NCI-H774 (cell line): ENCODE measurements at places on chromosomes 16 and 17.
A peak's percentile ranks its signal among the peaks of the same experiment; 100 is the strongest.

GRCh38 chr17:49848019-49848473, at the start of gene TAC4:
TAC4 (minus strand) TSS chr17:49848069; CDS start chr17:49848017, 52 bp downstream.
- DNase-seq, result no peak

- DNase-seq, result no peak
Observed at GRCh38 chr17:45722161-45722560, 62.0 kb upstream of the CRHR1 start.

DNA sequence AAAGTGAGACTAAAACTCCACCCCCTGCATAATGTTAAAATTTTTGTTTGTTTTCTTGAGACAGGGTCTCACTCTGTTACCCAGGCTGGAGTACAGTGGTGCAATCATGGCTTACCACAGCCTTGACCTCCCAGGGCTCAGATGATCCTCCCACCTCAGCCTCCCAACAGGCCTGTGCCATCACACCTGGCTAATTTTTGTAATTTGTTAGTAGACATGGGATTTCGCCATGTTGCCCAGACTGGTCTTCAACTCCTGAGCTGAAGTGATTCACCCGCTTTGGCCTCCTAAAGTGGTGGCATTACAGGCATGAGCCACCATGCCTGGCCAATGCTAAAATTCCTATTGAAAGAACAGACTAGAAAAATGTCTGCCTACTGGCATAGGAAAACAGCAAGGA, 103.8 kb downstream of the TRIM37 start:
- no peak for DNase-seq

DNA sequence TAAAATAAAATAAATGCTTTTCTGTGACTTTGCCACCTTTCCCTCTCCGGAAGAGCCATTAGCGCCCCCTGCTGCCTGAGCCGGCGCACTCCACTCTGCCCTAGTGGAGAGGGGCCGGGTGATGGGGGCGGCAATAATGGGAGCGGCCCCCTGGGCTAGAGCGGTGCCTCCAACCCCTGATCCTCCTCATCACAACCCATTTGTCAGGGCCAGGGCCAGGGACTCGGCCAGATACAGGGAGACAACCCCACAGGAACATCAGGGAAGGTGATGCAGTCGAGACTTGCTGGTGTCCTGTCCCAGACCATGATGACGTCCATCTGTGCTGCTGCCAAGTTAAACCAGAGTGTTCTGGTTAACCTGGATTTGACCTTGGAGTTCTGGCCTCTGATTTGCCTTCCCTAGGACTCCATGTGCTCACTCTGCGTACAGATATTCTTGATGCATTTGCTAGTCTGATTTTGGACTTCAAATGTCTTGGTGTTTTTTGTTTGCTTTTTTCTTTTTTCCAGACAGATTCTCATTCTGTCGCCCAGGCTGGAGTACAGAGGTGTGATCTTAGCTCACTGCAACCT, 46.1 kb upstream of the BPTF start:
- DNase-seq, result peak; percentile 47

DNA sequence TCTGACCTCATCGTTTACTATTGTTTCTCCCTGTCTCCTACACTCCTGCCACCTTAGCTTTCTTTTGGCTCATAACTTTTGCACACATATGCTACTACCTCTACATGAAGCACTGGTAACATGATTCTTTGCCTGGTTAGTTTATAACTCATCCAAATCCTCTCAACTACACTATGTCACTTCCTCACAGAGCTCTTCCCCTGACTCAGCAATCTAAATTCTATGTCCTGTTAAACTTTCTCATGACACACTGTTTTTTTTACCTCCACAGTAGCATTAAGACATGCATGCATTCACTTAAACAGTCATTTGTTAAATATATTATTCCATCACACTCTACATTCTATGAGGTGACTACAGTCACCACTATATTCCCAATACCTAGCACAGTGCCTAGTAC, 19.7 kb downstream of the APPBP2 start:
- no peak for DNase-seq

DNA sequence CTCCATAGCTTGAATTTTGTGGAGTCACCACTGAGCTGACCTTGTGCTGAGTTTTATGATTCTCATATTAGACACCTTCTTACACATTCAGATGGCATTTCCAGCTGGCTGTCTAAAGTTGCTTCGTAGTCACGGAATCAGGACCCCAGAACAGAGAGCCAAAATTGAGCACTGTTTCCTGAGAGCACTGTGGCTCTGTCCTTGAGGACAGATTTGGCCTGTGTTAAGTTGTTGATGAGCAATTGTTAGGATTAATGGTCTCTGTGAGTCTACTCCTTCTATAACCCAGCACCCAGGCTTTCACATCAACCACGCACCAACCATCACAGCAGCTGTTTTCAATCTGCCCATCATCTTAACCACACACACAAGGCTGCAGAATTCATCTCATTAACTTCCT, 277.5 kb upstream of the HSBP1 start:
- no peak for DNase-seq

- no peak for DNase-seq
Observed at GRCh38 chr16:74474416-74474815, 53.1 kb upstream of the CLEC18B start.

DNA sequence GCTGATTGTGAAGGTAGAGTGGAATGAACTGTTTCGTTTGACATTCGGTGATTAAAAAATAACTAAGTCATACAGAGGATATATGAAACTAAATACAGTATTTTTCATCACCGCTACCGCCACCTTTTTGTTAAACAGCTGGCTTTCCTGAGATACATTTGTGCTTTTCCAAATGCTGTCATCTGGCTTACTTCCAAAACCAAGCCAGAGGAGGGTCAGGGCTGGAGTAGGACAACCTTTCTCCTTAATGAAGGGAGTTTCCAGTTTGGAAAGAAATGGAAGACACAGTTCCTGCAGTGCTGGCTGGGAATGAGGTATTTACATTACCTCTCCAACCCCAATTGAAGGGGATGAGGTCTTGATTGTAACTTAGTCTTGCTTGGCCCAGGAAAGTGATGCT, 3.2 kb downstream of the TNRC6C start:
- DNase-seq, result no peak

GRCh38 chr17:58447039-58447975, 30.0 kb upstream of the RNF43 start:
- DNase-seq, result peak; percentile 75

- DNase-seq, result no peak
Observed at GRCh38 chr16:5642436-5642835, 544.8 kb upstream of the EEF2KMT start.

DNA sequence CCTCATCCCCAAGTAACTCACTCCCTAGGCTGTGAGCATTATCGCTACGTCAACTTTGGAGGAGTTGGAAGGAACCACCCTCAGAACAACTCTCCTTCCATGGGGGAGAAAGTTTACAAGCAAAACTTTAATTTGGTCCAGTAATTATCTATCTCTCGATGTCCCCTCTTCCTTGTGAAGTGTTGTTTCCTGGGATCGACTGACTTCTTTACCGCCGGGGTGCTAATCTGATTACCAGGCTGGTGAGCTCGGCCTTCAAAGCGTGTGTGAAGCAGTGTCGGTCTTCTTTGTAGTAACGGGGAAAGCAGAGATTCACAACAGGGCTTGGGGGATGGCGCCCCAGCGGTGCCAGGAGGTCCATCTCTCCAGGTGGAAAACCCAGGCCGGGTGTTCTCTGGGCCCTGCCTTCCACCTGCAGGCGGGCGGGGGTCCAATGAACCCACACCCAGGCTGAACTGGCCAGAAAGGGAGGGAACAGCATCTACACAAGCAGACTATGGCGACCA, 14.5 kb upstream of the FOXF1 start:
- no peak for DNase-seq

- no peak for DNase-seq
Observed at GRCh38 chr17:17015230-17015629, 27.0 kb upstream of the MPRIP start.

GRCh38 chr16:69012906-69013305, 92.5 kb upstream of the HAS3 start:
- no peak for DNase-seq

- DNase-seq, result no peak
Observed at GRCh38 chr17:4562015-4562969, 1.9 kb upstream of the GGT6 start.

DNA sequence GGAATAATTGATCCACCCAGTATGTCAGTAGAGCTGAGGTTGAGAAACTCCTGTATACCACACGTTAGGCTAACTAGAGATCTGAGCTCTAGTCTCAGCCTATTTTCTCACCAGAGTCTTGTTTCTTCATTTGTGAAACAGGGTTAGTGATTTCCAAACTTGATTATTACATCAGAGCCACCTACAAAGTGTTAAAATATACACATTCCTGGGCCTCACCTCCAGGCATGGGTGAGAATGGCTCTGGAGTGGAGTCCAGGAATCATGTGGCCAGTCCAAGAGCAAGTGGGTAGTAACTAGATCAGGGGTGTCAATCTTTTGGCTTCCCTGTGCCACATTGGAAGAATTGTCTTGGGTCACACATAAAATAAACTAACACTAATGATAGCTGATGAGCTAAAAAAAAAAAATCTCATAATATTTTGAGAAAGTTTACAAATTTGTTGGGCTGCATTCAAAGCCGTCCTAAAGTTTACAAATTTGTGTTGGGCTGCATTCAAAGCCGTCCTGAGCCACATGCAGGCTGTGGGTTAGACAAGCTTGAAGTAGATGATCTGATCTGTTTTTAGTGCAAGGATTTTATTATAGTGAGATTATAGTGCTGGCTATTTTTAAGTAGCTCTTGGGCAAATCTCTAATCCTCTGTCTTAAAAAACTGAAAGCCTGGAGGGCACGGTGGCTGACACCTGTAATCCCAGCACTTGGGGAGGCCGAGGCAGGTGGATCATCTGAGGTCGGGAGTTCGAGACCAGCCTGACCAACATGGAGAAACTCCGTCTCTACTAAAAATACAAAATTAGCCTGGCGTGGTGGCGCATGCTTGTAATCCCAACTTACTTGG, 20.4 kb downstream of the PRCD start:
- DNase-seq, result no peak

- peak; percentile 53 for DNase-seq
Observed at GRCh38 chr16:14013571-14014283, 57.4 kb upstream of the MRTFB start.
